ENCODE measurements at places on chromosomes 1 and 21.

DNA sequence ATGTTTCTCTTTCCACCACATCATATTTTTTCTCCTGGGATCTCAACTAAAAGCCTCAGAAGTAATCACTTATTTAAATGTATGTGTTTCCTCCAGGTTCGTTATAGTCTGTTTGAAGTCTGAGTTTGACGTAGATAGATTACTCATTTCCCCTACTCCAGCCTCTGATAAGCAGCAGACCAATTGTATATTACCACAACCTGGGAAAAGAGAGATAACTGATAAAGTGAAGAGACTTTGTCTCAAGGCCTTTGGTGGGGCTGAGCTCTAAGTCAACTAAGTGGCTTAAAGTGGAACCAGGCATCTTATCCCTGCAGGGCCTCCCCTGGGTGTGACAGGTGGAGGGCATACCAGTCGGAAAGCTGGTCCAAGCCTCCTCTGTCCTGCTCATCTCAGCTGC, 34.9 kb upstream of the CACNA1E start:
- DNase-seq: no peak

DNA sequence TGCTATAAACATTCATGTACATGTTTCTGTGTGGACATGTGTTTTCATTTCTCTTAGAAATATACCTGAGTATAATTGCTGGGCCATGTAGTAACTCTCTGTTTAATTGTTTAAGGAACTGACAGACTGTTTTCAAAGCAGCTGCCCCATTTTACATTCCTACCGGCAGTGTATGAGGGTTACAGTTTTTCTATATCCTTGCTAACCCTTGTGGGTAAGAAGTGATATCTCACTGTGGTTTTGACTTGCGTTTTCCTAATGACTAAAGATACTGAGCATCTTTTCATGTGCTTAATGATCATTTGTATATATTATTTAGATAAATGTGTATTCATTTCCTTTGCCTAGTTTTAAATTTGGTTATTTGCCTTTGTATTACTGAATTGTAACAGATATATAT, 81.7 kb downstream of the DNM3 start:
- no peak for DNase-seq

- no peak for DNase-seq
Measured at GRCh38 chr1:111729271-111729921, 9.8 kb downstream of the INKA2 start.

GRCh38 chr21:45938811-45939520, 42.6 kb upstream of the COL6A1 start:
- DNase-seq: no peak

DNA sequence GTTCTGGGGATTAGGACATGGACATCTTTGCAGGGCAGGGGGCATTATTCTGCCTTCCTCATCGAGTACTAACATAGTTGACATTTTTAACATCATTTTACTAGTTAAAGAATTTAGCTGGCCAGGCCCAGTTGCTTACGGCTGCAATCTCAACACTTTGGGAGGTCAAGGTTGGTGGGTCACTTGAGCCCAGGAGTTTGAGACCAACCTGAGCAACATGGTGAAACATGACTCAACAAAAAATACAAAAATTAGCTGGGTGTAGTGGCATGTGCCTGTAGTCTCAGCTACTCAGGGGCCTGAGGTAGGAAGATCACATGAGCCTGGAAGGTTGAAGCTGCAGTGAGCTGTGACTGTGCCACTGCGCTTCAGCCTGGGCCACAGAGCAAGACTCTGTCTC, 29.8 kb upstream of the THEM4 start:
- DNase-seq: no peak

DNA sequence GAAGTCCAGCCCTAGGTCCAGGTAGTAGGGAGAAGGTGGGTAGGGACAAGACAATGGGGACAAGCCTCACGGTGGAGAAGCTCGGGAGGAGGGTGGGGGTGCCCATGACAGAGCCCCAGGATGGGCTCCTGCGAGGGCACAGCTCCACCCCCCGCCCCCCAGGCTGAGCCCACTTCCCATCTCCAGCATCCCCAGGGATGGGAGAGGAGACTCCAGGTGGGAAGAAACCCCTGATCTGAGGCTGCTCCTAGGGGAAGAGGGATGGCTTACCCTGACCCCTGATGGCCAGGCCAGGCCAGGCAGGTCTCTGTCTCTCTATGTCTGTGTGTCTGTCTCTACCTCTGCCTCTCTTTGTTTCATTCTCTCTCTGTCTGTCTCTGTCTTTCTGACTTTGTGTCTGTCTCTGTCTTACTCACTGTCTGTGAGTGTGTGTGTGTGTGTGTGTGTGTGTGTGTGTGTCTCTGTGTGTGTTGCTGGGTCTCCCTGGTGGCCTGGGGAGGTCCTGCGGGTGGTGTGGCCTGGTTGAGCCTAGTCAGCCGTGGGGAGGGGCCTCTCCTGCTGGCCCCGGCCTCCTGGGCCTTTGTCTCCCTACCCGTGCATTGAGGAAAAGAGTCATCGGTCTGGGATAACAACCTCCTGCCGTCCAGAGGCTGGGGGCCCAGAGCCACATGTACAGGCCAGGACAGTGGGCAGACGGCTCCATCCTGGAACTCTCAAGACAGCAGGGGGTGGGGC, 45.7 kb downstream of the WNT9A start:
- no peak for DNase-seq

- DNase-seq: no peak
Measured at GRCh38 chr1:14913482-14914177, 239.9 kb upstream of the TMEM51 start.

- DNase-seq: no peak
Measured at GRCh38 chr1:16644193-16644481, 22.6 kb downstream of the RNU1-3 start.

GRCh38 chr1:181508486-181509165, 25.3 kb downstream of the CACNA1E start:
- no peak for DNase-seq
